ENCODE measurements at places on chromosomes 13 and 19.

DNA sequence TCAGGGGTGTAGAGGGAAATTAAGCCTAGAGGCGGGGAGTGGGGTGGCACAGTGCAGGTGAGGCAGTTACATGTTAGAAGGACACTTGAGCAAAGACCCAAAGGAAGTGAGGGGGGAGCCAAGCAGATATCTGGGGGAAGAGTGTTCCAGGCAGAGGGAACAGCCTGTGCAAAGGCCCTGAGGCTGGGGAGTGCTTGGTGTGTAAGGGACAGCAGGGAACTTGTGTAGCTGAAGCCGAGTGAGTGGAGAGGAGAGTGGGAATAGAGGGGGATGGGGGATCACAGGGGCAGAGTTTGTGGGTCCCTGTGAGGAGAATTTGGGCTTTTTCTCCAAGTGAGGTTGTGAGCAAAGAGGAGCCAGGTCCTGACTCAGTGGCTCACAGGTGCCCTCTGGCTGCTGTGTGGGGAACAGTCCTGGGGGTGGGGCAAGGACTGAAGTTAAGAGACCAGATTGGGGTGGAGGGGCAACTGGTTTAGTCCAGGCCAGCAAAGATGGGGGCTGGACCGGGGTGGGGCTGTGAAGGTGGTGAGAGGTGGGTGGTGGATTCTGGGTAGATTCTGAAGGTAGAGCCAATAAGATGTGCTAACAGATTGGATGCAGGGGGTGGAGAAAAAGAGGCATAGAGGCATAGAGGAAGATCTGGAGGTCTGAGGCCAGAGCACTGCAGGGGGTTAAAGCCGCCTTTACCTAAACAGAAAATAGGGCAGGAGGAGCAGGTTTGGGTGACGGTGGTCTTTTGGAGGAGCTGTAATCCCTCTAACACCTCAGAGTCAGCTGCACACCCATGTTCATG is 75.3 kb downstream of the CACNA1A start:
- H3K36me3 ChIP-seq, result no peaks in the 10 kb centered on the region
- no peaks in the 10 kb centered on the region for H3K27me3 ChIP-seq
- H3K4me3 ChIP-seq, result no peak overlapping the region

DNA sequence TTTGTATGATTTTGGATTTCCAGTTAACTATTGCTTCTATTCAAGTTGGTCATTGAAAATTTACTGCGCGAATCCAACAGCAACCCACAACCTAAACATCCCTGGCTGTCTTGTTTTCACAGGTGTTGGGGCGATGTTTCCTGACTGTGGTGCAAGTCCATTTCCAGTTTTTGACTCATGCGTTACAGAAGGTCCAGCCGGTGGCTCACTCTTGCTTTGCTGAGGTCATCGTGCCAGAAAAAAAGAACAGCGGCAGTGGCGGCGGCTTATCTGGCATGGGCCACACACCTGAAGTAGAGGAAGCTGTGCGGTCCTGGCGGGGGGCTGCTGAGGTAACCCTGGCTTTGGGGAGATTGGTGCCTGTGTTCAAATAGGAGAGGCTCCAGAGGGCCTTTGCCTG is 45.2 kb upstream of the GPI start:
- H3K27me3 ChIP-seq, result no peaks in the 10 kb centered on the region
- DNase-seq, result no peak
- peaks cover 20% of the 10 kb centered on the region for H3K36me3 ChIP-seq
- H3K4me3 ChIP-seq, result no peak overlapping the region
- H3K27ac ChIP-seq, result peak overlapping the region; percentile 39
- peaks cover 14% of the 10 kb centered on the region for H3K4me1 ChIP-seq

DNA sequence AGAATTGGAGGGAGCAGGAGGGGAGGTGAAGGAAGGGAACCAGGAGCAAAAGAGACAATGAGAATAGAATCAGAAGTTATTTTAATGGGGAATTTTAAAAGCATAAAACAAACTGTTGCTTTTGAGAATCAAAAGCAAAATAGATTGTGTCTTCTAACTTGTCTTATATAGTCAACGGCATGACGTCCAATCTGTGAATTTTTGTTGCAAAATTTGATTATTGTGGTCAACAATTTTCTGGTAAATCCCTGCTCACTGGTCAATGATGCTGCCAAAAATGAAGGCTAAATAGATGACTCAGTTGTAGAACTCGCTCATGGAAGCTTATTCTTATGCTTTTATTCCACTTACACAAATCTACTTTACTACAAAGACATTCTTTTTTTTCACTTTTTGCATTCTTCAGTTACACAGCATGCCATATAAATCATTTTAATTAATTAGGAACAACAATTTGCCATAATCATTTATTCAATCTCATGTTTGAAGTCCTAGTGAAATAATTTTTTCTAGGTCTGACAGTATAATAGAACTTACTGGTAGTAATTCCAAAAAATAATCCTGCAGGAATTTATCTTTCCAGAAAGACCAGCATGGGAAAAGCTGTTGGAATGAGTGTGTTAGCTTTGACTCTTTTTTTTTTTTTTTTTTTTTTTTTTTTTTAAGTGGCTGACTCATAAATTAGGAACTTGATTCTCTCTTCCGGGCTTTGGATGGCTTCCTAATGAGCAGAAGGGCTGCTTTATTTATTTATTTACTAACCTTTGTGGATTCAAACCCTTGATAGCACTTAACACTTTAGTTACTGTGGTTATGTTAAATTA is 256.9 kb downstream of the SPRY2 start:
- H3K36me3 ChIP-seq, result no peaks in the 10 kb centered on the region
- DNase-seq, result no peak
- H3K4me3 ChIP-seq, result no peak overlapping the region
- peak overlapping the region; percentile 63 for H3K27ac ChIP-seq
- no peaks in the 10 kb centered on the region for H3K27me3 ChIP-seq

- no peaks in the 10 kb centered on the region for H3K27me3 ChIP-seq
- no peak for DNase-seq
- no peaks in the 10 kb centered on the region for H3K36me3 ChIP-seq
- H3K4me1 ChIP-seq, result no peaks in the 10 kb centered on the region
Measured at GRCh38 chr13:38582133-38582532, 104.7 kb upstream of the FREM2 start.

- peaks cover 5% of the 10 kb centered on the region for H3K36me3 ChIP-seq
- DNase-seq, result no peak
- no peaks in the 10 kb centered on the region for H3K4me1 ChIP-seq
- no peaks in the 10 kb centered on the region for H3K27me3 ChIP-seq
- no peak overlapping the region for H3K27ac ChIP-seq
- H3K4me3 ChIP-seq, result no peak overlapping the region
Measured at GRCh38 chr19:17183858-17184321, 31.3 kb upstream of the USE1 start.

DNA sequence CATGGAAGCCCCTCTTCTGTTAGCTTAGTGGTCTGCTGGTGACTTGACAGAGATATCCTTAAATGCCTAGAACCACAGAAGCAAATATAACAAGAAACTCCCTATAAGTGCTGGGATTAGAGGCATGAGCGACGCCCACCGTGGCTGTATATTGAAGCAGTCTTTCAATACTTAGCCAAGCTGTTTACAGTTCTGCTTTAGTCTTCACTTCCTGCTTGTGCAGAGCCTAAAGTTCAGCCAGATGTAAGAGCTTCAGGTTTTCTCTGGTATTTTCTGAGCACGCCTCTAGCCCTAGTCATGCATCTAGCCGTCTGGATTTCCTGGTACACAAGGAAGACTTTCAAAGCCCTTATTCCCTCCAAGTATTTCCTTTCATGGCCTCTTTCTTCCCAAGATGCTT is 28.5 kb downstream of the TRPM4 start:
- H3K4me3 ChIP-seq, result no peak overlapping the region
- H3K36me3 ChIP-seq, result peaks cover 17% of the 10 kb centered on the region
- DNase-seq, result no peak
- H3K27ac ChIP-seq, result no peak overlapping the region

DNA sequence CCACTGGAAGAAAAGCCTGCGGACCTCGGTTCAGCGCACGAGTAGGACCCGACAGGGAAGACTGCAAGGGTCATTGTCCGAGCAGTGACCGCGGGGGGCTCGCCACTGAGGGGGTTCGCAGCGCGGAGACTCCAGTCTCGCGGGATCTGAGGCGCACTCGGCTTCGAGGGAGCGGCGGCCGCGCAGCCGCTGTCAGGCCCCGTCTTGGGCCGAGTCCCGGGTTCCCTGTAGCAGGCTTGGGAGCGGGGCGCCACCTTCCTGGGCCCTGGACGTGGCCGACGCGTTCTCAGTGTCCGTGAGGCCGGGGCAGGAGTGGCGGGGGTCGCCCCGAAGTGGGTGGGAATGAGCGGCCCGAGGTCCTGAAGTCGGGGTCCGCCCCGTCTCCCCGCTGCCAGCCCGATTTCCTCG is 474 bp upstream of the FAM174C start:
- H3K27me3 ChIP-seq, result no peaks in the 10 kb centered on the region
- no peak overlapping the region for H3K4me3 ChIP-seq
- peaks cover 61% of the 10 kb centered on the region for H3K36me3 ChIP-seq
- DNase-seq, result no peak
- peak overlapping the region; percentile 99 for H3K27ac ChIP-seq

DNA sequence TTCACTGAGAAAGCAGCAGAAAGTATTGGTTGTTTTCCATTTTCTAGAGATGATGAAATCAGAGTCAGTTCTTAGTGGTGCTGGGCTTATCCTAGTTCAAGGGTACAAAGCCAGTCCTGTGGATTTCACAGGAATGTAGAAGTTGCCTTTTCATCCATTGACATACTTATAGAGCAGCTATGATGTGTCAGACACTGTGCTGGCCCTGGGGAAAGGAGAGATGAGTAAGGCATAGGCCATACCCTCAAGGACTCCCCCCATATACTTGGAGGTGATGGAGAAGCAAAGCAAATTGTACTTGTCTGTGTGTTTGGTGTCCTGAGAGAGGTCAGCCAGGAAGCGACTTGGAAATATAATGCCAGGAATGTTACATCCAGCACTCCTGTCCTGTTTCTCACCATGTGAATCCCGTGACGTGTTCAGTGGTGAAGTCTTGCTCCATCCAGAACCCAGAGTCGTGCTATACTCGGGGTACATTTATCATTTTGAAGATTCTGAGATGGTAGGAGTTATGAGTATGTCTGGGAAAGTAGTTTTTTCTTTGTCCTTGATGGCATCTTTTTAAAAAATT is 22.6 kb downstream of the ERCC5 start:
- no peak overlapping the region for H3K27ac ChIP-seq
- no peak overlapping the region for H3K4me3 ChIP-seq
- peaks cover 44% of the 10 kb centered on the region for H3K36me3 ChIP-seq
- no peaks in the 10 kb centered on the region for H3K4me1 ChIP-seq
- H3K27me3 ChIP-seq, result no peaks in the 10 kb centered on the region

GRCh38 chr19:35775298-35776101 is at the start of gene ARHGAP33:
ARHGAP33 (plus strand) TSS chr19:35775564; CDS start chr19:35775659, 95 bp downstream.
- H3K4me1 ChIP-seq, result peaks cover 6% of the 10 kb centered on the region
- DNase-seq, result peak; percentile 100
- H3K4me3 ChIP-seq, result peak within 1 kb of the TSS; percentile 35
- H3K36me3 ChIP-seq, result no peaks in the 10 kb centered on the region
- no peaks in the 10 kb centered on the region for H3K27me3 ChIP-seq

DNA sequence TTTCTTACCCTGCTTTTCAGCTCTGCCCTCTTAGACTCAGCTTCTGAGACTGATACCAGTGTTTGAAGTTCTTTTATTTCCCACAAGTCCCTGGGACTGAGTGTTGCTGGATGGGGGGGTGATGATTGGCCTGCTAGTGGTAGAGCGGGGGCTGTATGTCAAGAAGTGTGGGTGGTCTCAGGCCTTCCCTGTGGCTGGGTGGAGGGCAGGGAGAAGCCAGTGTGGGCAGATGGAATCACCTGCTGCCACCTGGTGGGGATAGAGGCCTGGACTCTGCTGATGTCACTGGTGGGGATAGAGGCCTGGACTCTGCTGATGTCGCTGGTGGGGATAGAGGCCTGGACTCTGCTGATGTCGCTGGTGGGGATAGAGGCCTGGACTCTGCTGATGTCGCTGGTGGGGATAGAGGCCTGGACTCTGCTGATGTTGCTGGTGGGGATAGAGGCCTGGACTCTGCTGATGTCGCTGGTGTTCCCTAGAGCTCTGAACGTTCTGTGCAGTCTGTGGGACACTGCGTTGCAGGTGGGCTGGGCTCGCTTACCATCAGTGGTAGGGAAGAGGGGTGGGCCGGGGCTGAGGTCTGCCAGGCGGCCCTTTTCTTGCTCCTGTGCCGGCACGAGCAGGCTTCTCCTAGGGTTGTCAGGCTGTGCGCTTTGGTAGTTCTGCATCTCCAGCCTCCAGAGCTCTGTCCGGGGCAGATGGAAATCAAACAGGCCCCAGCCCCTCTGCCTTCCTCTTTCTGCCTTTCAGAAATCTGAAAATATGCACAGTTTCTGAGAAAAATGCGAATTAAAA is 101.3 kb downstream of the ARHGEF7 start:
- no peaks in the 10 kb centered on the region for H3K27me3 ChIP-seq
- H3K36me3 ChIP-seq, result no peaks in the 10 kb centered on the region
- peak overlapping the region; percentile 10 for H3K27ac ChIP-seq
- H3K4me1 ChIP-seq, result peaks cover 22% of the 10 kb centered on the region
- no peak overlapping the region for H3K4me3 ChIP-seq
- DNase-seq, result peak; percentile 47

GRCh38 chr13:104737713-104738112 is 1671.5 kb upstream of the SLC10A2 start:
- H3K36me3 ChIP-seq, result no peaks in the 10 kb centered on the region
- H3K27ac ChIP-seq, result no peak overlapping the region
- no peak for DNase-seq

- no peaks in the 10 kb centered on the region for H3K4me1 ChIP-seq
- H3K27me3 ChIP-seq, result no peaks in the 10 kb centered on the region
Measured at GRCh38 chr13:44905556-44905955, 83.7 kb downstream of the NUFIP1 start.

- H3K4me1 ChIP-seq, result no peaks in the 10 kb centered on the region
- no peaks in the 10 kb centered on the region for H3K27me3 ChIP-seq
- no peak for DNase-seq
- no peak within 1 kb of the TSS for H3K4me3 ChIP-seq
- no peaks in the 10 kb centered on the region for H3K36me3 ChIP-seq
Measured at GRCh38 chr19:54364775-54365257, at the start of gene LAIR1. LAIR1 (minus strand) TSS chr19:54364931; CDS start chr19:54364804, 127 bp downstream.

DNA sequence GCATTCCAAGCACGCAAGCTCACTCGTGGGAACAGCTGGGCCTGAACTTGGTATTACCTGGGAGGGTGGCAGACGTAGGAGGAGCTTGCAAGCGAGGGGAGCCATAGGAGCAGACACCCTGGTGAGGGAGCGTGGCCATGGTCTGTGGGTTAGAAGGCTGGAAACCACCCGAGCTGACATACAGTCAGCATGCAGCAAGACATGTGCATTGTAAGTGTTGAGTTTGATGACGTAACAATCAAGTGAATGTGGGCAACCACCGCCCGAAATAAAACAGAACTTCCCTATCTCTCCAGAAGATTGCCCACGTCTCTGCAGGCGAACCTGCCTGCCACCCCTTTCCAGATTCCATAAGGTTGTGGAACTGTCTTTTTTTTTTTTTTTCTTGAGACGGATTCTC is 26.8 kb downstream of the UBXN6 start:
- DNase-seq, result no peak
- H3K27me3 ChIP-seq, result no peaks in the 10 kb centered on the region
- H3K36me3 ChIP-seq, result no peaks in the 10 kb centered on the region
- H3K27ac ChIP-seq, result no peak overlapping the region
- H3K4me3 ChIP-seq, result no peak overlapping the region

GRCh38 chr13:48563626-48564025 is 30.7 kb upstream of the RCBTB2 start:
- H3K36me3 ChIP-seq, result no peaks in the 10 kb centered on the region
- H3K27ac ChIP-seq, result no peak overlapping the region
- H3K27me3 ChIP-seq, result no peaks in the 10 kb centered on the region

- H3K36me3 ChIP-seq, result no peaks in the 10 kb centered on the region
- DNase-seq, result no peak
- no peaks in the 10 kb centered on the region for H3K4me1 ChIP-seq
- H3K27ac ChIP-seq, result no peak overlapping the region
- H3K27me3 ChIP-seq, result no peaks in the 10 kb centered on the region
Measured at GRCh38 chr13:31638577-31638976, 100.7 kb upstream of the RXFP2 start.

All from thyroid gland (tissue), 4 donors.